Upper lobe of right lung (tissue), 1 donor: ENCODE measurements at places on chromosomes 16 and 17. TPM values are rescaled to one million over a fixed set of nuclear protein-coding genes. Genes with fewer than 3 reads are reported as not detected.

Gene TBX2
- total RNA-seq = 122 TPM

Gene KRT12
- not detected for total RNA-seq

- no peak for DNase-seq
These were observed 12.0 kb upstream of the BRIP1 start for GRCh38 chr17:61875285-61875684.

GRCh38 chr16:19853742-19854542 lies 30.7 kb downstream of the GPRC5B start:
- no peak for DNase-seq

GRCh38 chr17:80992948-80993624 lies 1.4 kb downstream of the CHMP6 start:
- DNase-seq = peak; percentile 66

DNA sequence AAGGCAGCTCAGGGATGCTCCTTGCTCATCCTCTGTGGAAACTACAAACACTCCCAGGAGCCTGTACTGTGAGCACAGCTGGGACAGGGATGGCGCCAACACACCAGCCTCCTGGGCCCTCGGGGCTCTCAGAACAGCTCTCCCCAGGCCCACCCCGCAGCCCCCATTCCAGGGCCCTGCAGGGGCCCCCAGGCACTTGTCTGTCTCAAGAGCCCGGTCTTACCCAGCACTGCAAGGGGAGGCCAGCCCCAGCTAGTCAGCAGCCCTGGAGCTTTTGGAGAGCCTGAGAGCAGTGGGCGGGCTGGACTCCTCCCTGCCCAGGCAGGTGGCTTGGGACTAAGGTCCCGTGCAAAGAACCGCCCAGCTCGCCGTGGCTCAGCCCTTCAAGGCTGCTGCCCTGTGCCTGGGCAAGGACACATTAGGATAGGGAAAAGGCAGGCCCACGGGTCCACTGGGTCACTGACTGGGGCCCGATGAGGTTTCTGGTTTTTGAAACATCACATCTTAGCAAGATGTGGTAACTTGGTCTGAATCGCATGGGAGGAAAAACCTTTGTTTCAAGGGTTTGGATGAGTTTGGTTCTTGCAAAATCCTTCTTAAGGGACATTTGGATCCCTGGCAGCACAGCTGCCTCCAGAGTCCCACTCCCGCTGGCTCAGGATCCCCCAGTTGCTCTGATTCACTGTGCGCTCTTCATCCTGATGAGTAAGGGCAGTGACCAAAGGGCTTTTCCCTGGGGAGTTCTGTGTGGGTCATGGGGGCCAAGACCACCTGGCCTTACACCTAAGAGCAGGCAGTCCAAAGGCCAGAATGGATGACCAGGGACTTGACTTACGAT lies 2.8 kb downstream of the DNASE1L2 start:
- DNase-seq = no peak

- no peak for DNase-seq
These were observed 114.5 kb downstream of the AXIN2 start for GRCh38 chr17:65446838-65447526.

DNA sequence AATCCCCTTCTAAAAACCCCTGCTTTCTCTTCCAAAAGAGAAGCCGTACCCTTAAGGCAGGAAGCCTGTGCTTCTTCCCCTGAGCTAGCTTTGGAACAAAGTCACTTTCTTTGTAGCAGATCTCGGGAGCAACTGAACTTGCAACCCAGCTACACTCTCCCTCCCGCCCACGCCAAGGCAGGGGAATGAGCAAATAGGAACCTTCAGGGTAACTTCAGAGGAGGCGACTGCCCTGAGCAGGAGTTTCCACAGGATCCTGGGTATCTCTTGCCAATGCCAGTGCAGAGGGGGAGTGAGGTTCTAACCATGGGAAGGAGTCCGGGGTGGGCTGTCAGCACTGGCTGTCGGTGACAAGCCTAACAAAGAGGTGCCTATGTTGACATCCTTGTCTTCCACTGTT lies 5.9 kb upstream of the PIRT start:
- DNase-seq = no peak

DNA sequence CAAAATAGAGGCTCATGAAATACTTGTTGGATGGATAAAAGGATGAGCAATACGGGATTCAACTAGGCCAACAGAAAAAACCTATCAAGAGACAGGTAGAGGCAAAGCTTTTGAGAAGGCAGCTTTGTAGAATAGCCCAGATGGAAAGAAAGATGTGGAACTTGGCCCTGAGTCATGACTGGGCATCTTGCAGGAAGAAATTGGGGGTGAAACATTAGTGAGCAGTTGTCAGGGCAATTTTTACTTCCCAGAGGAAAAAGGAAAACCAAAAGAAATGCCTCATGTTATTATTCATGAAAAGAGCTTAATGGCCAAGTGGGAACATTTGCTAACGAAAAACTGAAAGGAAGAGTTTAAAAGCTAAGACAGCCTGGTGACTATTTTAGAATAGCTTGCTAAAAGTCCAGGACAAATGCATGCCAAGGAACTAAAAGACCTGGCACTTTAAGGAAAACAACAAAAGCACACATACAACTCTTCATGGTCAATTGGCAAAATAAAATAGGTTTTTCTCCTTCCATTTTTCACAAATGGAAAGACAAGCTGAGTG lies 180.1 kb downstream of the HS3ST3A1 start:
- no peak for DNase-seq
